ENCODE measurements at places on chromosomes 7 and 10.

DNA sequence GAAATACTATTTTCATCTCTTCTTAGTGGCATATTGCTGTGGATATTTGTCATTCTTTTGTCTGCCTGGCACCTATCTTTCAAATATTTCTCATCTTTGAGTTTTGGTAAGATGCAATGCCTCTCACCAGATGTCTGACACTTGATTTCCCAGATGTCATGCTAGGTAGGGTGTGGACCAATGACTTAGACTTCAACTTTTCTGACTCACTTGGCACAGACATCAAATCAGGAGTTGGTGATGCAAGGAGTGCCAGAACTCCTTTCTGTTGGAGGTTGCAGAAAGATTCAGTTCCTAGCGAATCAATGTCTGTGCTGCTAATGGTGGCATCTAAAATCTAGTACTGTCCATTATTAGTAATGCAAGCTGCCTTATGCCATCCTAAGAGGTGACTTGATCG, 216.9 kb upstream of the FERD3L start:
- no peak for DNase-seq

GRCh38 chr7:71313553-71313952, 181.6 kb downstream of the GALNT17 start:
- DNase-seq = no peak

GRCh38 chr7:148620749-148621359, 30.3 kb downstream of the C7orf33 start:
- no peak for DNase-seq

DNA sequence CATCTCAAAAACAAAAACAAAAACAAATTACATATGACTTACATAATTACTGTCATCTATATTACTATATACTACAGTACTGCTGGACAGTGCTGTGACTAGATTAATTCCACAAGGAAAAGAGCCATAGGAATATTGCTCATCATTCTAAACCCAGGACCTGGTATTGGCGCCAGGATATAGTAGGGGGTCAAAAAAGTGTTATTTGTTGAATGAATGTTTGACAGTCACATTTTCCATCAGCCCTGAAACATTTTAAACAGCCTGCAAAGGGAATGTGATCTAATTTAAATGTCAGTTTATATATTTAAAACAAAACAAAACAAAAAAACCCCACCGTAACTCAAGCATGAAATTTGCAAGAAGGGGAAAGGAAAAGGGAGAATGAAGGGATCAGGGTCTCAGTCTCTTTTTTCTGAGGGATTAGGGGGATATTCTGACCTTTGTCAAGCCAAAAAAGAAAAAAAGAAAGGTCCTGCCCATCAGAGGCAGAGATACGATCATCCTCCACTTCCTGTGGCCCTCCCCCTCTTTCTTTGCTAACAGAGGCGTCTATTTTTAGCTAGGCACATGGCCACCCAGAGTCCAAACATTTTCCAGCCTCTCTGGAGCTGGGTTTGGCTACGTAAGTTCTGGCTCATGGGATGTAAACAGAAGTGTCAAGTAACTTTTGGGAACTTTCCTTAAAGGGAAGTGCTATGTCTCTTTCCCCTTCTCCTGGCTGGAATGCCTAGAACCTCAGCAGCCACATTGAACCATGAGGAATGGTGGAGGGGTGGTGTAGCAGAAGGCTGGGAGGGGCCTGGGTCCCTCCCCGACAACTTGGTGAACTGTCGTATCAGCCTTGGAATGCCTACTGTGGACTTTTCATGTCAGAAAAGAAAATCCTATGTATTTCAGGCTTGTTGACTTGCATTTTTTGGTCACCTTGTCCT, 44.6 kb upstream of the DLG5 start:
- DNase-seq = peak; percentile 50

- DNase-seq = no peak
These were observed 254.1 kb downstream of the ZMYND11 start for GRCh38 chr10:389261-389790.

DNA sequence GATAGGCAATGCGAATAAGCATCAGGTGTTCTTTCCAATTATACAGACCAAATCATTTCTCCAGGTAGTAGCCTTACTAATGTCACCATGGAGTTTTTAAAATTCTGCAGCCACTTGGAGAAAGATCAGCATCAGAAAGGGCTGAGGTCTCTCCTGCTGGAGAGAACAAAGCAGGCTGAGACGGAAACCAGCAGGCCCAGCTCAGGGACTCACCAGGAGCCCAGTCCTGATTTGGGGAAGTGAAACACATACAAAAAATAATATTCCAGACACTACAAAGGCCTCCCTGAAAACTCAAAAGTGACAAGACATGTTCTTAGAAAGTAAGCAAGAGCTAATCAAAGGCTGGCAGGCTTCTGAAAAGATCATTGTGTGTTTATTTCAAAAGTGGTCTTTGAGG, 207.1 kb upstream of the GHITM start:
- DNase-seq = no peak

DNA sequence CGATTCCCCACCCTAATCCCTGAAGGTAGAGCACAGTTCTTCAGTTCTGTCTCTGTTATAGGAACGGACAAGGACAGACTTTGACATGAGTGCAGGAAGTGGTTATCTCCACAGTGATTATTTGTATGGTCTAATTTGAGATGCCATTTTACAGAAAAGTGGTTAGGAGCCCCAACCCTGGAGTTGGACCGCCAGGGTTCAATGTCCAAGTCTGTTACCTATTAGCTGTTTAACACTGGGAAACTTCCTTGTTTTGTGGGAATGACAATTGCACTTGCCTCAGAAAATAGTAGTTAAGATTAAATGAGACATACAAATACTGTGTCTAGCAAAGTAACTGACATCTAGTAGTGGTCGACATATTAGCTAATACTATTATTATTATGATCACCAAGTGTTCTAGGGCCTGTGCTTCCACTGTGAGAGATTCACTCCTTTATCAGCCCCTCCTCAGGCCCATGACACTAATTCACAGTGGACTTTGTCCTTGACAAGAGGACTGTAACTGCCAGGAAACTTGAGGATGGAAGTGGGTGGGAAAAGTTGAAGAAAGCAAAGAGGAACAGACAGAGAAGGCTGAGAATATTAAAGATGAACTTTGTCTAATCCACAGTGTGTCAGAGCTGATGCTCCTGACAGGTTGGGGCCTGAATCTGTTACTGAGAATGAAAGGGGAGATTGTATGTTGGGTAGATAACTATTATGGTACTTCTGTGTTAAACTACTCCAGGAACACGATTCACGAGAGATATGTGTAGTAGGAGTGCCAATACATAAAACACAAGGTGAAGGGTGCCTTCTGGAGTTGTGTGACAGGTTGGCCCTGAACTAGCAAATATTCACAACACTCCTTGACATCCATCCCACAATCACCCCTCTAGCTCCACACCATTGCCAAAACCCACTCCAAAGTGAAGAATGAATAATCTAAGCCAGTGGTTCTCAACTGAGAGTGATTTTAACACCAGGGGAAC, 66.4 kb downstream of the TAC1 start:
- no peak for DNase-seq

DNA sequence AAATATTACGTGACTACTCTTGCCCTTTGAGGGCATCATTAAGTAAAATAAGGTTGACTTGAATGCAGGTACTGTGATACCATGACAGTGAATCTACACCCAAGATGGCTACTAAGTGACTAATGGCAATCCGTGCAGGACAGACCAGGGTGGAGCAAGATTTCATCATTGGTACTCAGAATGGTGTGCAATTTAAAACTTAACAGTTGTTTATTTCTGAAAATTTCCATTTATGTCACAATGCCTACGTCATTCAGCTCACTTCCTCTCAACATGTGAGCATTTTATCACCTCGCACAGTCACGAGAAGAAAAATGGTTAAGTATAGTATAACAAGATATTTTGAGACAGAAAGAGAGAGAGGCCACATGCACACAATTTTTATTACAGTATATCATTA, 50.3 kb upstream of the MET start:
- DNase-seq = no peak

GRCh38 chr7:71925663-71926062, 486.5 kb downstream of the CALN1 start:
- no peak for DNase-seq

DNA sequence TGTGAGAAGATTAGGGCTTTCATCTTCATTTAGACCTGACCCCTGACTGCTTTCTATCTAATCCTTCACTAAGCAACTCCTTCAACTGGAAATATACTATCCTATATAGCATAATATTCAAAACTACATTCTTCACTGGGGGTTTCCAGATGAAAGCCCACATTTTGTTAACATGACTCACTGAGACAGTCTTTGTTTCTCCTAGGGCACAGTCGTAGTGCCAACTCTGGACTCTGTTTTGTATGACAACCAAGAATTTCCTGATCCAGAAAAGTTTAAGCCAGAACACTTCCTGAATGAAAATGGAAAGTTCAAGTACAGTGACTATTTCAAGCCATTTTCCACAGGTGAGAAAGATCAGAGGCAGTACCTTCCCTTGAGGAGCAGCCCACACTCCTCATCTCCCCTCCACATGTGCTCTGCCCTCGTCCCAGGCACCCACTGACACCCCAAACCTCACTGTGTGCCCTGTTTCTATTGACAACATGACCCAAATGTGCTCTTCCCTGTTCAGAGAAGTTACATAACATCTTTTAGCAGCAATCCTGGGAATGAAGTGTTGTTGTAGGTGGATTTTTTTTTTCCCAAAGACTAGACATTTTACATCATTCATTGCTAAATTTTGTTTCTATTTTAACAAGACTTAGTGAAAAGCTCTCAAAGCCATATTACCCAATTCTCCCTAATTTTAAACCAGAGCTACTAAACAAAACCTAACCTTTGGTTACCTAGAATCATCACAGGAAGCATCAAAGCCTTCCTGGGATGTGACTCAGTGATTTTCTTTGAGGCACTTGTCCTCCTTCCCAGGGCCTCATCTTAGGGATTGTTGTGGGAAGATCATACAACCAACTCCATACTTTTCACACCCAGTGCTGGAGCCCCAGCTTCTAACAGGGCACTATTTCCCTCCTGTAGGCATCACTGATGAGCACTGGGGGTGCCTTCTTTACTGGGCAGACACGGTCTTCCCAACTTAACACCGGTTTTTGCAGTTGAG, 10.7 kb downstream of the CYP2E1 start:
- no peak for DNase-seq

- peak; percentile 79 for DNase-seq
These were observed 256.6 kb upstream of the GLI3 start for GRCh38 chr7:42493436-42494198.

GRCh38 chr10:128429321-128429720, 303.1 kb upstream of the MKI67 start:
- no peak for DNase-seq

GRCh38 chr10:91741356-91741755, 56.9 kb upstream of the TNKS2 start:
- no peak for DNase-seq

DNA sequence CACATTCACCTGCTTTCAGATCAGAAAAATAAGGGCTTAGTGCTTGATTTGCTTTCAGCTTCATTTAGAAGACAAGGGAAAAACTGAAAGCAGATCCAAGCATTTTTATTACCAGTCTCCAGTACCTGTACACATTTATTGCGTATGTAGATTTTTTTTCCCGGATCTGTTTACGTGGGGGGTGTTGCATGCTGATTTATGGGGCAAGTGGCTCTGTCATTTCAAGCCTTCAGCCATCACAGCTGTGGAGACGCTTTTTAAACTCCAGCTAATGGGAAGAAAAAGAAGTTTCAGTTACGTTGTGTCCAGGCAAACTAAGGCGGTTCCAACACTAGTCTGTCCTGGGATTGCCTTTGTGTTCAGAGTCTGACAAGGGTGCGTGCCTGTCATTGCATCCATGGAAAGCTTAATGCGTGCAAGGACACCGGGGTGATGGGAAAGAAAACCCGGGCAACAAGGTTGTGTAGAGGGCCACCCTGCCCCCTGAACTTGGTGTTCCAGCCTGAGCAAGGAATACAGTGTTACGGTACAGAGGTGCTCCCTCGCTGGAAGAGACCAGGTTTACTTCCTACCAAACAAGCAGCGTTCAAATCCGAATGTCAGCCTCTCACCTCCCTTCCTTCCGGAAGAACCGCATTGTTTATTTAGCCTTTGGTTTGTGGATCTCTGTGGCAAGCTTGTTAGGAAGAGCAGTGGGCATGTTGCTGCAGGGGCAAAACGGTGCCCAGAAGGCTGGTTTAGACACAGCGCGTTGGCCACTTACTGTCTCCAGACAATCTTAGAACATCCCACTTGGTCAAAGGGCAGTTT, 128.2 kb downstream of the FGFR2 start:
- DNase-seq = no peak

DNA sequence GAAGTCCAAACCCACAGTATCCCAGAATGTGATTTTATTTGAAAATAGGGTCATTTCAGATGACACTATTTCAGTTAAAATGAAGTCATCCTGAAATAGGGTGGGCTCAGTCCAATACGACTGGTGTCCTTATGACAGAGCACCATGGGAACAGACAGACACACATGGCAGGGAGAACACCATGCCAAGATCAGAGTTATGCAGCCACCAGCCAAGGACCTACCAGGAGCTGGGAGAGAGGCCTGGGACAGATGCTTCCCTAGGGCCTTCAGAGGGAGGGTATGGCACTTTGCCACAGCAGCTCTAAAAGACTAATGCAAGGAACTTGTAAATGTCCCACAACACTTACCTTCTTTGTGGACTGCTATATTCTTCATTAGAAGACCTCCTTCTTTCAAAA, 226.5 kb downstream of the NEBL start:
- DNase-seq = no peak

DNA sequence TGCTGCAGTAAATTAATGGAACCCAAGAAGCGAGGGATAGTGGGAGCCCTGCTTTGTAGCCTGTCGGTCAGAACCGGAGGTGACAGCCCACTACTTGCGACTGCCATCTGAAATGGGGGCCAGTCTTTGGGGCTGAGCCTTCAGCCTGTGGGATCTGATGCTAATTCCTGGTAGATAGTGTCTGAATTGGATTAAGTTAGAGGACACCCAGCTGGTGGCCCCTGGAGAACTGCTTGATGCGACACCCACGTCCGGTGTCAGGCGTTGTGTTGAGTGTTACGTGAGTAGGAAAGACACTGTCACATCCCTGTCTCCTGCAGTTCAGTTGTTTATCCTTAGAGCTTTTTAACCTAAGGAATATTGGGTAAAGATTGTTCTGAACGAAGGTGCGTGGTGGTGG, 5.0 kb downstream of the EIF3B start:
- no peak for DNase-seq

DNA sequence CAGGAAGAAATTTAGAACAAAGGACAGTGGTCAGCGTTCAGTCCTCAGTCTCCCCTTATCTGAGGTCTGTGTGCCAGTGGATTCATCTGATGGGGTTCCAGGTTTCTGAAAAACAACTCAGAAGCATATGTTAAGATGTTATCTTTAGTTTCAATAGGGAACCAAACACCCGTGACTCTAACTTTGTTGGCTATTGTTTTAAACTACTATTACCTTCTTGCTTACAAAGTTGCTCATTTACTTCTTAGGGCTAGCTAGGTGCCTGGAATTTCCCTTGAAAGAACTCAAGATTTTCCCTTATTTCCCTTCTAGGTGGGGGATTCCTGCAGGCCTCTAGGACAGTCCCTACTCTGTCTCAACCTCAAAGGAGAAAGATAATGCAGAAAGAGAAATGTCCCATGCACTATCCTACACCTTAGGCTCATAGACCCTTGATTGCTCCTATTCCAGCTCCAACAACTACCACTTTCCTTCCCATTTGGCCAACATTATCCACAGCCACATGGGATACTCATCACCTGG, 192.5 kb upstream of the LYZL1 start:
- DNase-seq = no peak

GRCh38 chr7:85033263-85033662, 153.6 kb downstream of the SEMA3D start:
- no peak for DNase-seq

All from ecto neural progenitor cell (in vitro differentiated cells).